ENCODE measurements at places on chromosomes 6 and 20.

GRCh38 chr6:117677553-117678141, 2.4 kb downstream of the NUS1 start:
- no peak for DNase-seq

GRCh38 chr6:127877231-127877630, 23.6 kb downstream of the THEMIS start:
- no peak for DNase-seq

DNA sequence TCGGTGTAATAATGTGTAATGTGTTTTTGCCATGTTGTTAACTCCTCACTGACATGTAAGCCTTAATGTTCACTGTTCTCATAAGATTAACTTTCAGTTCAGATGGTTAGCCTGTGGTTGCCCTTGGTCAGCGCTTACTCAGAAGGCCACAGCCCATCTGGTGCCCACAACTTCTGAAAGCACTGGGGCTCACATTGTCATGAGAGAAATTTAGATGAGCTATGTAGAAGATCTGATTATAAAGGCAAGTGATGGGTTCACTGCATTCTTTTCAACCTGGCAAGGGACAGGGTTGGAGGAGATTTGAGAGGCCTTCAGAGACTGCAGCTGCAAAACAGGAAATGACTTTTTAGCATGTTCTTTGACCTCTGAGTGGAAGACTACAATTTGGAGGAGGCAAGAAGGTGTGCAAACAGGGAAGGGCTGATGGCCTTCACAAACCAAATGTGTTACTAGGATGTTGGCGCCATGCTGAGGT, 242.3 kb upstream of the SUPT3H start:
- DNase-seq: no peak

DNA sequence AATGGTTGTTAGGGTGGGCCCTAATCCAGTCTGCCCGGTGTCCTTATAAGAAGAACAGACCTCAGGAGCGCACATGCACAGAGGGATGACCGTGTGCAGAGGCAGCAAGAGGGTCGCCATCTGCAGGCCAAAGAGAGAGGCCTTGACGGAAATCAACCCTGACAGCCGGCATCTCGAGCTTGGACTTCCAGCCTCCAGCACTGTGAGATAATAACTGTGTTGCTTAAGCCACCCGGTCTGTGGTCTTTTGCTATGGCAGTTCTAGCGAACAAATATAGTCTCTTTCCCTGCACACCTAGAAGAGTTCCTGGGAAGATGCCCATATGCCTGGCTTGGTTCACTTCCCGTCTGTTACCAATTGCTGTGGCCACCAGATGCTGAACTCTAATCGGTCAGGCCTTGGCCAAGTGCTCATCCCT, 35.3 kb upstream of the PTGIS start:
- DNase-seq: no peak

GRCh38 chr6:15380351-15380750, 134.5 kb downstream of the JARID2 start:
- no peak for DNase-seq

GRCh38 chr6:46412662-46413061, 78.6 kb downstream of the RCAN2 start:
- DNase-seq: no peak

DNA sequence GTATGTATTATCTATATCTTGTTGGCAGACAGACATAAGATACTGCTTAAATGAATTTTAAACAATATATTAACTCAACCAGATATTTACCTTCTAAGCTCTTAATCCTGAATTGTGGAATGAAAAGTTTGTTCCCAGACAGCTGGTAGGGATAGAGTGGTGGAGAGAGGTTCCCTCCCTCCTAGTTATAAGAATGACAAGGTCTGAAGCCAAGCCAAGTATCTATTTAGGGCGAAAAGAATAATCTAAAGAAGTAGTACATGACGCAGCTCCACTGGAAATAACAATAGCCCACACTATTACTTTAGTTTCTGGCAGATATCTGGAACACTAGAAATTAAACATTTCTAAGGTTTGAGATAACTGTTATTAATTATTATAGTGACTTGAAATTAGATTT, 104.3 kb downstream of the AHI1 start:
- DNase-seq: no peak

- no peak for DNase-seq
Measured at GRCh38 chr6:109184638-109185037, 89.3 kb downstream of the CEP57L1 start.

DNA sequence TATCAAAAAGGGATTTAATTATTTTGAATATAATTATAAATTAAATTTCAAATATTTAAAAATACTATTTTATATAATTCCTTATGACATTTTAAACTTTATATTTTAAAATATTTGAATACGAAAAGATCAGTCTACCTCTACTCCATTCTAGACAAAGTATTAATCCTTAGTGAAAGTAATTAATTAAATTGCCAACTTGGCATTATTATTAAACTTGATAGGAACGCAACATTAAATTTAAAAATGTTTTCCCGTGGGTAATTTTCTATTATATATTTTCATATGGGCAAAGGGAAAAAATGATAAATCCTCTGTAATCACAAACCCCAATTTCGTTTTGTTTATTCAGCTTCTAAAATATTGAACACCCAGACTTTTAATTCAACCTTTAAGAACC, 8.4 kb upstream of the FHL5 start:
- no peak for DNase-seq

DNA sequence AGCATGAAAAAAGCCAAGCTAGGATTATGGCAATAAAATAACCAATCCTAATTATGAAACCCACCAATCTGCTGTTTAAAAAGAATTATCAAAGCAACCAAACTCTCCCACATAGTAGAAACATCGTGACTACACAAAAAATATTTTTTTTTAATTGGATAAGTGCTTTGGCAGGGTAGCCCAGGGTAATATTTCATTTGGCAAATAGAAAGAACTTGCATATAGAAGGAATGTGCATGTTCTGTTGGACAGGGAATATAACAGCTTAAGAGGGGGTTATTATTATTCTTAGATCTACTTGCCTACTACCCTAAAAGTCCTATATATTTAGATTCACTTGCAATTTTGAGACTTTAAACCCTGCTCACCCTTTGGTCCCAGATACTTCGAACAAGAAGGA, 972 bp downstream of the GSTA3 start:
- no peak for DNase-seq

- DNase-seq: no peak
Measured at GRCh38 chr6:62993951-62994350, 217.3 kb upstream of the FKBP1C start.

DNA sequence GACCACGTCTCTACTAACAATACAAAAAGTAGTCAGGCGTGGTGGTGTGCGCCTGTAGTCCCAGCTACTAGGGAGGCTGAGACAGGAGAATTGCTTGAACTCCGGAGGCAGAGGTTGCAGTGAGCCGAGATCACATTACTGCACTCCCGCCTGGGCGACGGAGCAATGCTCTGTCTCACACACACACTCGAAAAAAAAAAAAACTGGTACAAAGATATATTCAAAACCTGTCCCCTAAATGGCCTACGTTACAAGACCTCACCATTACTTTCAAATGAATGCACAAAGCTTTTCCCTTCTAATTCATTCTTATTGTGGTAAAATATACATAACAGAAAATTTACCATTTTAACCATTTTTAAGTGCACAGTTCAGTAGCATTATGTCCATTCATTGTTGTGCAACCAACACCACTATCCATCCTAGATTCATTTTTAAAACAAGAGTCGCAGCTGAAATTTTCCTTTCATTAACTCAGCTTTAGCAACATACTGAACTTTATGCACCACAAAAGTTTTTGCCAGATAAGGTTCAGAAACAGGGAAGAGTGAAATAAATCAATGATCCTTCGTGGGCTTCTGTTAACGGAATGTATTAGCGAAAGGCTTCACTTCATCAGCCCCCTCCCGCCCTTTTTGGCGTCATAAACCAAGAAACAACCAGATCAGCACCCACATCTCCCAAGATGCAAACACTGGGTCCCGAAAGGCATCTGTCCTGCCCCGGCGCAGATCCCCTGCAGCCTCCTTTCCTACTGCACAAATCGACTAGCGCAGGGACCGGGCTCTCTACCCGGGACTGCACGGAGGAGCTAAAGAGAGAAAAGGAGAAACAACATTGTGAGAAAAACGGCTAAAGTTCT, 825 bp upstream of the FAM135A start:
- no peak for DNase-seq

- no peak for DNase-seq
Measured at GRCh38 chr6:5644523-5645185, 362.1 kb downstream of the NRN1 start.

DNA sequence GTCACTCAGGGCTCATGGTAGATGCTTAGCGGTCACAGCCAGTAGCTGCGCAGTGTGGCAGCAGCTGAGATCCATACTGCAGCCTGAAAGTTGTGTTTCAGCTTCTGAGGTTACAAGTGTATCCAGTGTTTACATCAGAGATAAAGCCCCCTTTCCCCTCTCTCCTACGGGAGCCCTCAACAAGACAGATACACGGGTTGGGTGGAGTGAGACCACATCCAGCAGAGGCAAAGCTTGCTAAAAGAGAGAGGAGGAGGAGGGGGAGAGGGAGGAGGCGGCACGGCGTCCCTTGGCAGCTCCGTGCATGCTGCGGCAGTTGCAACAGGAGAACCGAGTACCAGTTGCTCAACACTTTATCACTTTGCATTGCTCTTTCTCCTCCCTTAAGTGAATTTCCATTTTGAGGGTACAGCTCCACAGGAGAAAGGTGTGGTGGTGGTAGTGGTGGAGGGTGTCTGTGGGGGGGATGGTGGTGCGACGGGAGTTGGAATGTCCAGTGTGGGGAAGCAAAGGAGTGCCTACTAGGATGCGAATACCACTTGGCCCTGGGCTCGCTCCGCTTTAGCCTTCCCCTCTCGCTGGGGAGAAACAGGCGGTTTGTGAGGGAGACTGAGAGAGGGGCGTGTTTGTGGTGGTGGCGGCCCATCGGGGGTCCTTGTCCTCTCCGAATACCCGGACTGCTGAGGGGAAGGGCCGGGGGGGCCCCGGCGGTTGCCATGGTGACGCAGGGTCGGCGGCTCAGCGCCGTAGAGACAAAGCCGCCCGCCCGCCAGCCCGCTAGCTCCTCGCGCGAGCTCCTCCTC, 405 bp upstream of the RNF182 start:
- DNase-seq: peak; percentile 38

DNA sequence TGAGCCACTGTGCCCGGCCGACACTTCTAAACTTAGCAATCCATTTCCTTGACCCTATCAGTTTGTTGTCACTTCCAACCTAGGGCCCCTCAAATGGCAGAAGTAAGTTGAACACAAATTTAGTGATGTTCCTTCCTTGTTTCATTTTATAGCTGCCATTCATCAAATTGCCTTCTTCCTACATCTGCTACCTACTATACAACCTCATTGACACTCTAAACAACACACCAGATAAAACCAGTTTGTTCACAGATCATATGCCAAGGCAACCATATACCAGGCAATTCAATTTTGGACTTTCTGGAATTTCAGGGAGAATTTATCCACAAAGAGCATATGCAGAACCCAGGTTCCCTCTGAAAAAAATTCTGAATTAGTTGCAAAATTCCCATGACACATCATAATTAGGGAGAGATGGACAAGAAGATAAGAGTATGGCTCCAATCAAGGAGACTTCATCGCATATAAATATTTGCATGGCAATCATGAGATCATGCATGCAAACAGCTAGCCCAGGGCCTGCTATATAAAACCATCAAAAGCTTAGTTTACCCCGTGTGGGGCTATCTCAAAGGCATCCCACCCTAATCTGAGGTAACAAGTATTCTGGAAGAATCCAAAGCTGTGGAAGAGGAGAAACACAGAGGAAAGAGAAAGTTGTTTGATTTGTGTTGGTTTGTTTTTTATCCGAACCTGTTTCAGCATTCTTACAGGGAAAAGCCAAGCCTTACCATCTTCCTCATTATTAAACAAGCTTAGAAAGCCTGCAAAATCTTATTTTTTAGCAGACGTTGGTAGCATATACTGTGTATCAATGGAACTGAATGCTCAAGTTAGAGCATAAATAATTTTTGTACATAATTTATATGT, 132.8 kb upstream of the TNFAIP3 start:
- no peak for DNase-seq

GRCh38 chr6:31651602-31652191, 764 bp downstream of the BAG6 start:
- DNase-seq: peak; percentile 87

GRCh38 chr20:34096699-34097444, 15.2 kb downstream of the EIF2S2 start:
- no peak for DNase-seq

DNA sequence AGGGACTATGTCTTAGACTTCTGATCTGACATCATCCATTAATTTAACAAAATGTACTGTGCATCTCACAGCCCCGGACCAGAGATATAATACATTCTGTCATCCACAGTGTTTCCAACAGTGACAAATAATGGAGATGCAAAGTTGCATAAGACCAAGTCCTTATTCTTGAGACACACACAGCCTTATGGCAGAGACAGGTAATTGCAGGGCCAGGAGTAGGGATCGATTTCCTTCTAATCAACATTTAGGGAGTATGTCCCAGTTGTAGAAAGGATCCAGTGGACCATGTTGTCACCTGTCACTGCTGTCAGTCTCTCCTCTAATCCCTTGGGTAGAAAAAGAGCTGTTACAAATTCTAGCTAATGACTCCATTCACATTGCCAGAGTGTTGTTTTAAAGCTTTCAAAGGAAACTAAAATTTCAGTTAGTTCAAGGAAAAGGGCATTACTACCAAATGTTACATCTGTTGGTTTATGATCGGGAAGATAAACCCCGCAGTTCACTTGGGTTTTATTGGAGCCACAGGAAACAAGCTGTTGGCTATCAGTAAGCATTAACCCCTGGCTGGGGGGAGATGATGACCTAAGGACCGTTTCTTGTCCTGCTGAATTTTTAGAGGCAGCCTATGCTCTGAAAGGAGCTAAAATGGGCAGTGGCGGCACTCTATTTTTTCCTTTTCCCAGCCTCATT, 111.4 kb upstream of the ATXN1 start:
- DNase-seq: no peak

- DNase-seq: no peak
Measured at GRCh38 chr6:27286141-27286540, 25.9 kb downstream of the POM121L2 start.

DNA sequence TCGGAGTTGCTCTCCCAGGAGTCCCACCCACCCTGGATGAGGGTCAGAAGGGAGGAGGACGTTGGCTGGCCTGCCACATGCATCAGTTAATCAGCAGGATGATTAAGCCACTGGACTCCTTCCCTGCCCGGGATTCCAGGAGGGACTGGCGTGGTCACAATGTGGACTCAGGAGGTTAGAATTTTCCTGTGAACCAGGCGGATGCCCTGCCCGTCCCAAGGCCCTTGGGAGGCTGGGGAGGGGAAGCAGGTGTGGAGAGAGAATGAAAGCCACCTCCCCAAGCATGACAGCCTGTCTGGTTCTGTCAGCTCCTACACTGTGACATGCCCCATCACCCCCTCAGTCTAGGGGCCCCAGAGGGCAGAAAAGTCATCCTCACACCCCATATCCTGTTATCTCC, 11.6 kb upstream of the ITPR3 start:
- DNase-seq: peak; percentile 91

Data from AG08395 (cell line).